AG09319 (cell line): ENCODE measurements at places on chromosomes 4 and X.

GRCh38 chr4:97577004-97577403 is 566.3 kb downstream of the STPG2 start:
- no peak for DNase-seq

DNA sequence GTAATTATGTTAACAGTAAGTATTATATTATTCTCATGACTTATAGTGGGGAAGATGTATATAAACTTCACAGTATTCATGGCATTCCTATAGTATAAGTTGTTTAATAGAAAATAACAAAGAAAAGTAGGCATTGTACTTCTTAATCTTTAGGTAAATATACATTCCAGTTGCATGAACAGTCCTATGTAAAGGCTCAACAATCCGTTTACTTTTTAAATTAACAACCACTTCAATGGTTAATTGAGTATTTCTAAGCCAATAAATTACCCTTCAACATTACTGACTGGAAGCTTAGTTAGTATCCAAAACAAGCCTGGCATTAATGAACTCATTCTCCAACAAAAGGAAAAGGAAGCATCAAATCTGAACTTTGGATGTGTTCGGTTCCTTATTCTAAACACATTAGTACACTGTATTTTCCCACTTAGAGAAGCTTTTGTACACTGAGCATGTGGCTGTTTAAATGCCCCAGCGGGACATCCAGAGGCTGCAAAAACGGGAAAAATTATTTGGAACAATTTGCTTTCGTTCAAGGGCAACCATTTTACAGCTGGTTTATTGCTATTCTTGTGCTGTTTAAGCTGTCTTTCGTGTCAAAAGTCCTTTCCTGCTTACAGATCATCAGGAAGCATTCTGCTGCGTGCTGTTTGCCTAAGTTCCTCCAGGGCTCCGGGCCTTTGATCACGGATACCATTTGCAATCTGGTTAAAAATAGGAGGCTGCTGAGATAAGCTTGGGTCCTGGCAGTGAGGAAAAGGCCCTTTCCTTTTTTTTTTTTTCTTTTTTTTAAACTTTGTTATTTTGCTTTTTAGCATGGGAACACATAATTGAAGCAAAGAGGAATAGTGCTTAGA is 460.3 kb downstream of the SPRY1 start:
- no peak for DNase-seq

DNA sequence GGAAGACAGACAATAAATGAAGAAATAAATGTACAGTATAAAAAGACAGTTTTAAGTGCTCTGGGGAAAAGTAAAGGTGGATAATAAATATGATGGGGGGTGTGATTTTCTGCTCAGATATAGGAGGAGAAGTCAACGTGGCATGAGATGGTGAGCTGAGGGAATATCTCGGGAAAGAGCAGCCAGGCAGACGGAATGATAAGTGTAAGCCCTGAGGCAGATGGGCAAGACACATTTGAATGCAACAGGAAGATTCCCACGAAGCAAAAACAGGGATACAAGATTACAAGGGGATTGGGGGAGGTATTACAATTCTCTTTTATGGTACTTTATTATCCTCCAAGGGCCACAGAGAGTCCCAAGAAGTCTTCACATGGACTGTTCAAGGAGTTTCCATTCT is 11.1 kb downstream of the ANXA3 start:
- DNase-seq = no peak

DNA sequence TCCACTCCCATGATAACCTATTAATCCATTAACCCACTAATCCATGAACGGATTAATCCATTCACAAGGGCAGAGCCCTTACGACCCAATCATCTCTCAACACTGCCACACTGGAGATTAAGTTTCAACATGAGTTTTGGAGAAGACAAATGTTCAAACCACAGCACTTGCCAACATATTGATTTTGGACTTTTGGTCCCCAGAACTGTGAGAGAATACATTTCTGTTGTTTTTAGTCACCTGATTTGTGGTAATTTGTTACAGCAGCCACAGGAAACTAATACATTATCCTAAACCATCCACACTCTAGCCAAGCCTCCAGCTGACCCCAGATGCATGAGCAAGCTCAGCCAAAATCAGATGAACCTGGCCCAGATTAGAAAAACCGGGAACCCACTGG is 22.4 kb downstream of the SEC24D start:
- DNase-seq = no peak
